ENCODE measurements at places on chromosomes 7 and 10.

DNA sequence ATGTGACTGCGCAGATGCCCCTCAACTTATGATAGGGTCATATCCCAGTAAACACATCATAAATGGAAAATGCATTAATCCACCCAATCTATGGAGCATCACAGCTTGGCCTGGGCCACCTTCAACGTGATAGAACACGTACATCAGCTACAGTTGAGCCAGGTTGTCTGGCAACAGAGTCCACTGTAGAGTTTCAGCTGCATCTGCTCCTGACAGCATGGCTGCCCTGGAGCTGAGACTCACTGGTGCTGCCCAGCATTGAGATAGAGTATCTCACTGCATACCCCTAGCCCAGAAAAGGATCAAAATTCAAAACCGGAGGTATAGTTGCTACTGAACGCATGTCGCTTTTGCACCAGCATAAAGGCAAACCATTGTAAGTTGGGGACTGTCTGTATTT, 437.7 kb upstream of the MKI67 start:
- no peak for DNase-seq

DNA sequence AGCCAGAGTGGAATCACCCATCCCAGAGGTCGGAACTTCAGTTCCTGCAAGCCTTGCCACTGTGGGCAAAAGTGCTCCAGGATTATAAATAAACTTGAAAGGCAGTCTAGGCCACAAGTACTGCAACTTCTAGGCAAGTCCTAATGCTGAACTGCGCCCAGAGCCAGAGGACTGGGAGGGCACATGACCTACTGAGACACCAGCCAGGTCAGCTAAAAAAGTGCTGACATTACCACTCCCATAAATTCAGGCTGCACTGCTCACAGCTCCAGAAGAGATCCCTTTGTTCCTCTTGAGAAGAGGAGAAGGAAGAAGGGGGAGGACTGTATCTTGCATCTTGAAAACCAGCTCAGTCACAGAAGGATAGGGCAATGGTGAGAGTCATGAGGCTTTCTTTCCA, 1084.1 kb upstream of the PHF14 start:
- no peak for DNase-seq

- DNase-seq: no peak
These were observed at the start of gene PPP1R3A for GRCh38 chr7:113918946-113919345. PPP1R3A (minus strand) TSS chr7:113919009; CDS start chr7:113918996, 13 bp downstream.

GRCh38 chr7:1659696-1660095, 10.4 kb upstream of the ELFN1 start:
- DNase-seq: no peak

DNA sequence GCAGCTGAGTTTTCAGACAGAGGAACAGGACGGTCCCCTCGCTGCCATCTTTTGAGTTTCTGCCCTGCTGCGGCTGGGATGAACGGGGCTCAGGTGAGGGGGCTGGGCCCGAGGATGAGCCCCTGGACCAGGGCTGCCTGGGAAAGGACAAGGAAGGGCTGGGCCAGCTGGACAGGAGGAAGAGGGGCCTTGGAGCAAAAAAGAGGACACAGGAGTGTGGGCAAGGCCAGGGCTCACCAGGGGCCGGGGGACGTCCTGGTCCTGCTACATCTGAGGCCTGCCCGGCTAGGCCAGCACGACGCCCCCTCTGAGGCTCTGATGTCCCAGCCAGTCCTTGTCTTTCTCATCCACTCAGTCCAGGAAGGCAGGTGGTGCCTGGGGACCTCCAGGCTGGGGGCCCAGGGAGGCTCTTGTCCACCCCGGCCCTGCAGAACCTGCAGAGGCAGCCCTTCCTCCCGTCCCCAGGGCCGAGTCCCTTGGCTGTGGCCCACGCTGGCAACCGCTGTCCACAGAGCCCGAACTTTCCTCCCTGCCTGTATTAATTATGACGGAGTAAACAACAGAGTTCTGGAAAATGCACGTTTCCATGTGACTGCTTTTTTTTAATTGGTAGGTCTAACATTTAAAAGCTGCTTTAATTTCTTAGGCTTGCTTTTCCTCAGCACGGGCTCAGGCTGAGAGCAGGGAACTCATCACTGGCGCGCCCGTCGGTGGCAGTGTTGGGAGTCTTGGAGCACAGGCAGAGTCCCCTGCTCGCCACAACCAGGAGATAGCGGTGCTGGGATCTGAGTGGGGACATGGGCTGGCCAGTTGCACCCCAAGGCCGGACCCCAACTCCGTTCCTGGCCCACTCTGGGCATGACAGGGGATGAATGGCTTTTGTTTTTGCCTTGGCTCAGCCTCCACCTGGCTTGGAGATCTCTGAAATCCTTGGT, 187.7 kb downstream of the ELFN1 start:
- peak; percentile 5 for DNase-seq

- DNase-seq: no peak
These were observed 85.5 kb downstream of the NKX6-2 start for GRCh38 chr10:132700156-132701098.

GRCh38 chr7:45028138-45028919, 28.3 kb downstream of the CCM2 start:
- DNase-seq: no peak

- DNase-seq: peak; percentile 43
These were observed 20.2 kb upstream of the FHIP2A start for GRCh38 chr10:114801411-114801813.

- DNase-seq: no peak
These were observed 57.8 kb upstream of the MSRB2 start for GRCh38 chr10:23037561-23037960.

GRCh38 chr7:1053002-1053411, 8.7 kb downstream of the GPR146 start:
- no peak for DNase-seq

DNA sequence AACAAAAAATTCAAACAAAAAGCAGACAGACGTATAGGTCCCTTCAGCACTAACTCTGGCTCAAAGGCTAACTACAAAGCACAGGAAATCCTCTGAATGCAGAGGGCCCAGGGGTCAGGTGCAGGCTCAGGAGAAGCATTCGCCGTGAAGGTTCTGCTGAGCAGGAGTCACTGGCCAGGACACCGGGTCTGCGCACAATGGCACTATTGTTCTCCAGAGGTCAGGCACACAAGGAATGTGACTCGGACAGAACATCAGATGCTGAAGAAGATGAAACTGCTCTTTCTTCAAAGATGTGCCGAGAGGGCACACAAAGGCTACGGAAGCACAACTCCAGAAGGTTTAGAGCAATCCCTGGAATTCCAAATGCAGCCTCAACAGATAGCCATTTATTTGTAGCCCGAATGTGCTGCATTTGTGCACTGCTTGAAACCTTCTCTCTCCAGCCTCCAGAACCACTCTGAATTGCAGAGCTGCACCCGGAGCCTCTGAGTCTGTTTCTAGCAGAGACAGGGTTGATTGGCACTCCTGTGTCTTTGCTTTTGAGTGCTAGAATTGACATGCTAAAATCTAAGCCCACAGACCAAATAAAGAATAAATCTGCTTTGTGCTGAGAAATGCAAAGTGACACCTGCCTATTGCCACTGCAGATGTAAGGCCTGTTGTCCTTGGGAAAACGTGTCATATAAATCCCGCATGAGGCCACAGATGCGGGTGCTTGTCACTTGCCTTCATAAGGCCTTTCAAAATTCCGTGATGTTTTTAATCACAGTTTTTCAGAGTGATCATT, 85.4 kb upstream of the AFAP1L2 start:
- DNase-seq: no peak

- DNase-seq: no peak
These were observed 537.3 kb upstream of the MGMT start for GRCh38 chr10:128929767-128930166.

- DNase-seq: no peak
These were observed 74.2 kb upstream of the INSIG1 start for GRCh38 chr7:155223503-155223902.

DNA sequence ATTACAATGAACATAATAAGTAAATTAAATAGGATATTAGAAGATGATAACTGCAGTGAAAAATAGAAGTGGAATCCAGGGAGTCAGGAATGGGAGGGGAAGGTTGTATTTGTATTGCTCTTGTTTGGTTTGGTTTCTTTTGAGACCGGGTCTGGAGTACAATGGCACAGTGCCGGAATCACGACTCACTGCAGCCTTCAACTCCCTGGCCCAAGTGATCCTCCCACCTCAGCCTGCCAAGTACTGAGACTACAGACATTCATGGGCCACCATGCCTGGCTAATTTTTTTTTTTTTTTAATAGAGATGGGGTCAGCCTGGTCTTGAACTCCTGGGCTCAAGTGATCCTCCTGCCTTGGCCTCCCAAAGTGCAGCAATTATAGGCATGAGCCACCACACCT, 59.9 kb upstream of the LRRC4 start:
- no peak for DNase-seq

GRCh38 chr7:55438085-55438756, 73.1 kb downstream of the LANCL2 start:
- no peak for DNase-seq

- no peak for DNase-seq
These were observed 37.2 kb downstream of the ERLIN1 start for GRCh38 chr10:100148353-100149211.

- no peak for DNase-seq
These were observed 356.9 kb upstream of the PRKCQ start for GRCh38 chr10:6936931-6937330.

GRCh38 chr10:69894156-69894555, 92.5 kb downstream of the COL13A1 start:
- no peak for DNase-seq

GRCh38 chr7:20804345-20804744, 17.7 kb upstream of the SP8 start:
- no peak for DNase-seq

GRCh38 chr10:81564143-81564542, 310.9 kb upstream of the NRG3 start:
- no peak for DNase-seq

GRCh38 chr10:124554085-124554858, 92.6 kb downstream of the LHPP start:
- DNase-seq: no peak

- peak; percentile 73 for DNase-seq
These were observed at the start of gene HTR7 for GRCh38 chr10:90857635-90858460. HTR7 (minus strand) TSS chr10:90858039; CDS start chr10:90857671, 368 bp downstream.

All from CD4-positive, alpha-beta memory T cell (primary cell).